CD4-positive, alpha-beta T cell treated with Interleukin-2 at 100 ng/mL for 4 hours (primary cell): ENCODE measurements at places on chromosomes 3 and 15.

- DNase-seq: no peak
These were observed 89.9 kb upstream of the EPHA3 start for GRCh38 chr3:89017531-89017930.

GRCh38 chr15:87224404-87224803 is 1032.1 kb downstream of the NTRK3 start:
- no peak for DNase-seq

GRCh38 chr3:14278799-14279625 is 100.4 kb downstream of the LSM3 start:
- no peak for DNase-seq

GRCh38 chr3:120438216-120438615 is 12.6 kb downstream of the FSTL1 start:
- no peak for DNase-seq

- DNase-seq: no peak
These were observed 49.2 kb downstream of the TASOR start for GRCh38 chr3:56633602-56634535.

GRCh38 chr15:100988857-100989256 is 69.7 kb downstream of the LRRK1 start:
- no peak for DNase-seq

DNA sequence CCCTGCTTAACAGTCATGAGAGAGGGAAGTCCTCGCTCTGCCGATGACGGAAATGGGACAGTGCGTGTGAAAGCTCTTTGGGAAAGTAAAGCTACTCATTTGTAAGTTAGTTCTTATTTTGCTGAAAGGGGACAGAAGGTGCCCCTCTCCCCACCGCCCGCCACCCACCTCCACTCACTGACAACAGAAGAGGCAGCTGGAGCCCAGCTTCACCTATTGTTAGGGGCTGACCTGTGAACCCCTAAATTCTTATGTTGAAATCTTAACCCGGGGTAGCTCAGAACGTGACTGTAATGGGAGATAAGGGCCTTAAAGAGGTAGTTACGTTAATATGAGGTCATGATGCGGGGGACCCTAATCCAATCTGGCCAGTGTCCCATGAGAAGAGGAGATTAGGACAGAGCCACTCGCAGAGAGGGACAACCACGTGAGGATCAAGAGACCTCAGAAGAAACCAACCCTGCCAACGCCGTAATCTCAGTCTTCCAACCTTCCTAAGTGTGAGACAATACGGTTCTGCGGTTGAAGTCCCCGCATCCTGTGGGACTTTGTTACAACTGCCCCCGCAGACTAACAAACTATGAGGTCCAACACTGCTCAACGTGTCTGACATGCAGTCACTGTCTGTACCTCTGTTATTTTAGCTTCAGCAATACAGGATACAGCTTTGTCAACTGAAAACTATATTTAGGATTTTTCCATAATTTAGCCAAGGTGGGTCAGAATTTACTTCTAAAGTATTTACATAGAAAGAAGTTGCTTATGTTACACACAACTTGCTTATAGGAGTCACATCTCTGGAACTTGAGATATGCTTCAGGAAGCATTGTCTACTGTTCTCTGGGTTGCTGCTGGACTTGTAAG is 51.7 kb downstream of the PCSK6 start:
- DNase-seq: no peak

- no peak for DNase-seq
These were observed 21.2 kb downstream of the ZDHHC23 start for GRCh38 chr3:113968986-113969385.

- no peak for DNase-seq
These were observed 213.7 kb downstream of the PDCD6IP start for GRCh38 chr3:34012102-34012461.

GRCh38 chr3:61146010-61146890 is 105.0 kb downstream of the FHIT start:
- no peak for DNase-seq

DNA sequence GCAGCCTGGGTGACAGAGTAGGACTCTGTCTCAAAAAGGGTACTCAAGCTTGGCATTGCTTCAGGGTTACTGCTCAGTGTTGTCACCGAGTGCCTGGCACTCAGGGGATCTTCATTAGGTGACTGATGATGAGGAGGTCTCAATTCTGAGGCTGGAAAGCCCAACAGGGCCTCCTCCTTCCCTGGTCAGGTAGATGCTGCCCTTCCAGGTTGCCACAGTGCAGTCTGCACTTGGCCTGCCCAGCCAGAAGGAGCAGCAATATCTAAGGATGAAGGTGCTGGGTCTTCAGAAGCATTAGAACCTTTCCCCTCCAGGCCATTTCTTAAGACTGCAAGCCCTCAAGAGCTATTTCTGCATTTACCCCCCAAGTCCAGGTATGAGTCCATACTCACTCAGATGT is 42.0 kb downstream of the PGPEP1L start:
- DNase-seq: no peak

DNA sequence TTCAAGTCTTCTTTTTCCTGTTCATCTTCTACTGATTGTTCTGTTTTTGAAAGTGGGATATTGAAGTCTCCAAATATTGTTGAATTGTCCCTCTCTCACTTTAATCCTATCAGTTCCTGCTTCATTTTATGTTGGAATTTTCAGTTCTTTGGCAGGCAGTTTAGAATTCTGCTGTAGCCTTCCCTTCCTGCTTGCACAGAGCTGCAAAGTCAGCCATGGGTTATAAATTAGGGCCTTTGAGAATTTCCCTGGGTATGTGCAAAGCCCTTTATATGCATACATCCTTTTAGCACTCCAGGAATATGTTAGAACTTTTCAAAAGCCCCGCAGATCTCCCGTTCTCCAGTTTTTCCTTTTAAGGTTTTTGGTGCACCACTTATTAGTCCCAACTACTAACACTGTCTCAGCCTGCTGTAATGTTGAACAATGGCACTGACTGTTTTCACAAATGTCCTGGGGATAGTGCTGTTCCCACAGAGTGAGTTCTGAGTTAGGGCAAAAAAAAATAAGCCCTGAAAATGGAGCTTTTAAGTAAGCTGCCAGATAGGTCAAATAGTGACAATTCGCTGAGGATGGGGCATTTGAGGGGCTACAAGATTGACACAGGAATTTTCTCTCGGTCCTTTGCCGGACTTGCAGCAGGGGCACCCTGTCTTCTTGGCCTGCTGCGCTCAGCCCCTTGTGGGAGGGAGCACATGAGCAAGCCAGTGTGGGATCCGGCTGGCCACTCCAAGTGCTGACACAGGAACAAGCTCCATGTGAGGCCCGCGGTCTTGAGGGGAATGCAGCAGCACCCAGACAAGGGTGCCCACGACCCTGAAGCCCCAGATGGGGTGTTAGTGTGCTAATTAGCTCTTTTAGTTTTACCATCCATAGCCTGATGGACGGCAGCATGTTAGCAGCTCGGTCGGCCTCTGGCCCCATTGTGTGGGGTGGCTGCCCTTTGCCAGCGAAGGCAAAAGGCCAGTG is 96.0 kb downstream of the VPS8 start:
- no peak for DNase-seq

GRCh38 chr15:31609906-31610305 is 283.3 kb downstream of the KLF13 start:
- DNase-seq: no peak

GRCh38 chr3:74089814-74090213 is 465.1 kb upstream of the PDZRN3 start:
- DNase-seq: no peak

DNA sequence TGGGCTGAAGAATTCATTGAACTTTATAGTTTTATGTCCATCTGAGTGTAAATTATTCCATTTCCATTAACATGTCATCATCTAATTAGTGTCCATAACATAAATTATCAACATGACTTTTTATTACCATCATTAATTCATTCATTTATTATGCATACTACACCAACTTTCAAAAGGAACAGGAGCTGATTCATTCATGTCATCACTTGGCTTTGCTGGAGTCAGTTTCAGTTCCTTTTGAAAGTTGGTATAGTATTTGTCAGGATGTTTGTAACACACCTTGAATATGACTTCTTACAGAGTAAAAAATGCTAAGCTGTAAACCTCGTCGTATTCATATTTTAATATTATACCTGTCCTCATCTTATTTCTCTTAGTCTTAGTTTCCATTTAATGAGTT is 298.0 kb upstream of the RBMS3 start:
- no peak for DNase-seq

- no peak for DNase-seq
These were observed 216.6 kb upstream of the GRM7 start for GRCh38 chr3:6644070-6644929.

GRCh38 chr3:120622870-120623726 is 27.0 kb downstream of the NDUFB4 start:
- DNase-seq: no peak

DNA sequence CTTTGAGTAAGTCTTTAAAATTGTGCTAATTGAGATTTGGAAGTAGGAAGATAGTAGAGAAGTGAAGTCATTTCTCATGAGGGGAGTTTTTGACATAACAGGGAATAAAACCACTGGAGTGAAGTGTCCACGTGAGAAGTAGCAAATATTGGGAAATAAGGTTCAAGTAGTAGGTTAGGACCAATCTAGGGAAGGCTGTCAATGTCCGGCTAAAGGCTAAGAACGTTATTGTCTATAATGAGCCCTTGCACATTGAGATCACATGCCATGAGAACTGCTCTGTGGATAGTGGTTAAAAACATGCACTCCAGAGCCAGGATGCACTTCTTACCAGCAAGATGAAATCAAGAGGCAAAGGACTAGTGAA is 459.9 kb upstream of the TPRG1 start:
- no peak for DNase-seq

DNA sequence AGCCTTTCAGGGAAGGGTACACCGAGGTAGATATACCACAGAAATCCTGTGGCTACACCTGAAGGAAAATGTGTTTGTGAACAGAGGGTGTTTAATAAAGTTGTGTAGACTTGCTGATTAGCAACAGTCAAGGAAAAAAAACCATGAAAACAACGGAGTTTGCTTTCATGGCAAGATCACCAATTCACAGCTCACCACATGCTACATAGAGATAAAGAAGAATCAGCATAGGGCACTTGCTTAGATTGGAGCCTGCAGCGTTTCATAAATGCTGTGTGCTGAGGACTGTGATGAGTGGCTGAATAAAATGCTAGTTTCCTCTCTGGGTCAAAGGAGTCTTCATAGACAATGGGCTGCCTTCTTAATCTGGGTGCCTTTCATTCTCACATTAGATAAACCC is 257.6 kb downstream of the SLC9A9 start:
- DNase-seq: no peak

GRCh38 chr3:10292505-10293419 is at the start of gene GHRL:
GHRL (minus strand) TSS chr3:10292947; CDS start chr3:10290180, 2,767 bp downstream.
- no peak for DNase-seq

DNA sequence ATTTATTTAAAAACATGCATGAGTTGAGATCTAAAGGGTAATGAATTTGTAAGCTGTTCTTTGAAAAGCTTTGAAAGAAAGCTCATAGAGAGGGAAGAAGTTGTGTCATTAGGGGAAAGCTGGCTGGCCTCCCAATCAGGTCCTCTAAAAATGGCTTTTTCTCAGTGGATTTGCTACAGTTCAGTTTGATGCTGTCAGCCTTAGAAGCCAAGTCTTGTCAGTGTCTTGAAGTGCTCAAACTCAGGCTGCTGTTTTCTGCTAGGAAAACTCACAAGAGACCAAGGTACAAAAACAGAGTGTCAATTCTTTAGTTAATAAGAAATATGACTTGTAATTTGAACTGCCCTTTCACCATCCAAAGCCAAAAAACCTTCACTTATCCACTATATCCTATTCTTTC is 243.8 kb downstream of the OTOL1 start:
- no peak for DNase-seq

DNA sequence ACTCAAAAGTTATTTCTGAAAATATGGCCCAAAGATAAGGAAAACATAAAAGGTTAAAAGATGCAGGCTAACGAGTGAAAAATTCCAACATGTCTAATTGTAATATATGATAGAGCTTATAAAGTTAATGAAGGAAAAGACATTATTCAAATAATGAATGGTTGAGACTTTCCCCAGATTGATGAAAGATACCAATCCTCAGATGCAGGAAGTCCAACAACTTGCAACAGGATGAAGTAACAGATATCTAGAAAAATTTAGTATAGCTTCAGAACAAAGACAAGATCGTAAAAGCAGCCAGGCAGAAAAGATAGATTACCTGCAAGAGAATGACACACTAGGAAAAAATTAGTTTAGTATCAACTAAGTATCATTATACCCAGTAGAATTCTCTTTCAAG is 546.4 kb upstream of the PPP2R3A start:
- DNase-seq: no peak

DNA sequence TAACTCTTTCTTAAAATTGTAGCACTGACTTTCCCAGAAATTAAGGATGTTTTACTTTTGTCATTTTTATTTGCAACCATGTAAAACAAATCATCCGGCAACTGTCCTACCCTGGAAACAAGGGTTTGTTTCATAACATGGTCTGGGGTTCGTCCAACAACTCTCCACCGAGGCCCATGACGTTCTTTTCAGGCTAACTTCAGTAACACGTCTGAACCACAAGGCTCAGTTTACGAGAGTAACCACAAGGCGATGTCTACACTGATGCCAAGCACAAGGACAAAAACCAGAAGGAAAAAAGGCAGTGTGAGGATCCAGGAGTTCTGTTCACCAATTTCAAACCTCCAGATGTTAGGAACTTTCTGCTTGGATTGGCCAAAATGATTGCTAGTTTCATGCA is 546.1 kb downstream of the NTRK3 start:
- no peak for DNase-seq

GRCh38 chr3:35254917-35255316 is 384.4 kb upstream of the ARPP21 start:
- DNase-seq: no peak

GRCh38 chr15:45121706-45122417 is 7.7 kb downstream of the DUOXA2 start:
- no peak for DNase-seq

DNA sequence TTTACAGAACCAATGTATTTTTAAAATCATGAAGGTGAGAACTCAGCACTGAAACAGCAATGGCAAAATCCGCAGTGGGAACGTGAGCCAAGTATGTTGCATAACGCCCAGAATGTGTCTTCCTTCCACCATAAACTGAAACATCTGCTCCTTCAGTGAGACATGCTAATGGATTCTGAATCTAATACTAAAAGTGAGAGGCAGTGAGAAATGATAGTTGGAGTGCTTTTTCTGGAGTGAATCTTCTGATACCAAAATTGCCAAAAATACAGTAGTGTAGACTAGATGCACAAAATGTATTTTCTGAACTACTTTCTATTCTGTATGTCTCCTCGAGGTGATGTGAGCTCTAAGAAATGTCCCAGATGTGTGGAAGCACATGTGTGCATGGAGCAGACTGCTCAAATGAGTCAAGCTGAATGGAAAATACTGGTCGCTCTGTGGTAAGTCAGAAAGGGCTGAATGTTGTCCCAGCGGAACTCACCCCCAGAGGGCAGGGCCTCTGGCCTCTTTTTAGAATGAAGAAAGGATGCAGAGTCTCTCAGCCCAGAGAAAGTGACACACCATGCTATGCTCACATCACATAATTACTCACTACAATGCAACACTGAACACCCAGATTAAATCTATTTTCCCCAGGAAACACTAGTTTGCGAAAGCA is 73.0 kb downstream of the ATP10A start:
- DNase-seq: peak; percentile 5
